EH (cell line): ENCODE measurements at places on chromosomes 12 and 14.

GRCh38 chr12:58420503-58420902 lies 479.1 kb downstream of the ATP23 start:
- peak; percentile 93 for DNase-seq

DNA sequence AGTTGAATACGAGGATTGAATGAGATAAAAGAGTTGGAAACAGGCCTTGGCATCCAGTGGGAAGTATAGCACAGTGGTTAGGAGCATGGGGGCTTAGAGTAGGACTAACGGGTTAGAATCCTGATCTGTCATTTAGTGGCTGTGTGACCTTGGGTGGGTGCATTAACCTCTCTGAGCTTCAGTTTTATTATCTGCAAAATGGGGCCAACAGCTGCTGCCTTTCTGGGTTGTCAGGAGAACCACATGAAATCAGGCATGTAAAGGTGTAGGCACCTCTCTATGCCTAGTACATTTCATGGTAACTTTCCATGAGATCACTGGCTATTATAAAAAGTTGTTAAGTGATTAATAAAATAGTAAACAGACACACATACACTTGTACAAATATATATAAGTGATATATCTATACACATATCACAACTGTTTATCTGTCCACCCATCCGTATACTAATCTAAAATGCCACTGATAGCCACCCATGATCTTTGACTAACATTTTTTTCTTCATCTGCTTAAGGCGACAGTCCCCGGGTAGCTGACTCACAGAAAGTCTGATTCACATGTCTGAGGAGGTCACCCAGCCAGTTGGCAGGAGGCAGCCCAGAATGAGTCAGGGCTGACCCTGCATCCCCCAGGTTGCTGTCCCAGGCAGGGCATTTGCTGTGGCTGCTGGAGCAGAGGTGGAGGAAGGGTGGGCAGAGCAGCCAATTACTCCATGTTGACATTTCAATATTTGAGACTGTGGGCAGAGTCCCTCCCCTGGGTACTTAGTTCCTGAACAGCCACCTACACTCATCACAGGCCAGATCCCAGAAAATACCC lies 125.6 kb upstream of the NOS1 start:
- peak; percentile 50 for DNase-seq

DNA sequence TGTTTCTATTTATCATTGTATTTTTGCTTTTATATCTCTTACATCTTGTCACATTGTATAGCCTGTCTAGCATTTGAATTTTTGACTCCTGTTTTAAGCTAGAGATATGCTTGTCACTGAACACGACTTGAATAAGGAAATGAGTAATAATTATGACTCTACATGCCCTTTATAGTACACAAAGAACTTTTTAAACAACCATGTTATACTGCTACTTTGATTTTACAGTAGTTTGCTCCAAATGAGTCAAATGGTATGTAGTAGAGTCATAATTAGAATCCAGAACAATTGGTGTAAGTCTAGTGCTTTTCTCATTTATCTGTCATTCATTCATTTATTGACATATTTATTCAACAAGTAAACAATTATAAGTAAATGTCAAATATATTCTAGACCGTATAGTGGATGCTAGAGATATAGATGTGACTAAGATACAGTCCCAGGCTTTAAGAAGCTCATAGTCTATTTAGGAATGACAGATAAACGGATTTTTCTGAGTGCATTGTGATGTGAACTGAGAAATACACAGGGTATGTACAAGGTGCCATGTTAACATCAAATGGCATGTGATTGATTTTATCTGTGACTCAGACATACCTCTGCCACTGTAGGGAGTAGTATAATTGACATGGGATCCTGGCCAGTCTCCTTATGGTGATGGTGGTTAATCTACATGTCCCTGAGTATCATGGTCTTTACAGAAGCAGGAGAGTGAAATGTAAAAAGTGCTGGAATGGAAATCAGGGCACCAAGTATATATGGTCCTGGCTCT lies 799.7 kb downstream of the DIO2 start:
- DNase-seq: peak; percentile 58

GRCh38 chr12:90045559-90045958 lies 336.9 kb upstream of the ATP2B1 start:
- peak; percentile 19 for DNase-seq

DNA sequence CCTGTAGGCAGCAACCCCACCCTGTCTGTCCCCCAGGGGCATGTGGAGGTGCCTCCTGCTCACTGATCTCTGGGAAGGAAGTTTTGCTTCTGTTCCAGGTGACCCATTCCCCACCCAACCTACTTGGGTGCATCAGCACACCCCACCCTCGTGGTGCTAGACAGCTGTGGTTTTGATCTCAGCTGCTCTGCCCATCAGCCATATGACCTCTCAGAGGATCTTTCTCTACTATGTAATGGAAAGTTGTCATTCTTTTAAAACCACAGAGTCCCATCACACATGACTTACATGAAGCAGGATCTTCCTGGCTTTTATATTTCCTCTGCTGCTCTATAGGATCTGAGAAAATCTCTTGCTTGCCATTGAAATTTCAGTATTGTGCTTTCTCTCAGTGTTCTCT lies 13.5 kb upstream of the KRT82 start:
- peak; percentile 75 for DNase-seq

GRCh38 chr12:93638095-93638494 lies 39.1 kb upstream of the CRADD start:
- DNase-seq: peak; percentile 69

DNA sequence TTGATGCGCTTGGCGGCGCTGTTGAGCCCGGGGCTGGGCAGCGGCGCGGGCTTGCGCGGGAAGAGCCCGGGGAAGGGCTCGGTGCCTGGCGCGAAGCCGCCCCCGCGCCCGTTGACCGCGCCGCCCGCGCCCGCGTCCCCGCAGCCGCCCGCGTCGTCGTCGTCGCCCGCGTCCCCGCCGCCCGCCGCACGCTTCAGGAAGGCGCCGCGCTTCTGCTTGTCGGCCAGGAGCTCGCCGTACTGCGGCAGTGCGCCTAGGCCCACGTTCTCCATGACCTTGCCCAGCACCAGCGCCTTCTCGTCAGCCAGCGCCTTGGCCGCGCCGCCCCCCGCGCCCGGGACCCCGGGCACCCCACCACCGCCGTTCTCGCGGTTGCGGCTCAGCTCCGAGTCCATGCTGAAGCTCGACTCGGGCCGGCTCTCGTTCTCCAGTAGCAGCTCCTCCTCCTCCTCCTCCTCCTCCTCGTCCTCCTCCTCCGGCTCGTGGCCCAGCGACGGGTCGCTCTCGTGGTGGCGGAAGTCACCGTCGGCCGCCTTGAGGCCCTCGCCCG lies 97.2 kb downstream of the BCL11B start:
- DNase-seq: no peak

GRCh38 chr14:31787377-31787776 lies 226.2 kb downstream of the NUBPL start:
- peak; percentile 9 for DNase-seq

DNA sequence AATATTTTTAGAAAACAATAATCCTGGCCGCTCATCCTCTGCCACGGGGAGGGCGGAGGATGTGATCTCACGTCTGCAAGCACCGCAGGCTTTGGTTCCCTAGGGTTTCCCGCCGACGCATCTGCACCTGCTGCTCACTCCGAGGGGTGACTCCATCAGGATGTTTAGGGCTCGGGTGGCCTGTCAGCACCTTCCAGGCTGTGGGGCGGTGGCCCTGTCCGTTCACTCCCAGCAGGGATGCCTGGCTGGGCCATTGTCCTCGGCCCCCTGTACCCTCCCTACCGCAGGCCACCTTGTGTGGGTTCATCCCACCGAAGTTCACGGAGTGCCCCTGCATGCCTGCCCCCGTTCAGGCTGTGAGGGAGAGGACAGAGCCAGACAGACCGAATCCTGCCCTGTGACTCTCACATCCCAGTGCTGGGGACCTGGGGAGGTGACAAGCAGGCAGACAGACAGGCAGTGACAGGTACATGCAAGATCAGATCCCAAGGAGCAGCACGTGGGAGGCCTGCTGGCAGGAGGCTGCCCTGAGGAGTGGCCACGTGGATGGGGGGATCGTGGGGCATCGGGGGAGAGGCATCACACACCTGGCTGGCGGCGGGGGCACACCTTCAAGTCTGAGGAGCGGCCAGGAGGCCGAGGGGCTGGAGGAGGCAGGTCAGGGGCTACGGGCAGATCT lies 112.6 kb downstream of the ADGRD1 start:
- no peak for DNase-seq

- DNase-seq: no peak
Observed at GRCh38 chr12:46647034-46647433, 178.8 kb downstream of the SLC38A4 start.

DNA sequence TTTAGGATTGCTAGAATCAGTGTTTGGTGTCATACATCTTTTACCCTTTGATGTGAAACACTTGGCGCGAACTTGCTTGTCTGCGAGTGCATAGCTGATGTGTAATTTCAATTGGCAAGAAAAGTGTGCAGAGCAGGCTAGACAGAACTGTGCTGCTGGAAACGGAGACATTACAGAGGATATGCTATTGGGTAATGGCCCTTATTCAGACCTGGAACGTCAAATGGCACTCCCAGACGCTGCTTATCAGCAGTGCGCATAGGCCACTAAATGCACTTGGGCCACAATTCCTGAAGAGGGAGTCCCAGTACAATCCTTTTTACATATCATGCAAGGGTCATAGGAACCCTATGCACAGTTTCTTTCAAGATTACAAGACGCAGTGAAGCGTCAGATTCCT lies 15.7 kb upstream of the SLC10A1 start:
- no peak for DNase-seq

GRCh38 chr12:48512855-48513254 lies 12.6 kb upstream of the OR8S1 start:
- no peak for DNase-seq

DNA sequence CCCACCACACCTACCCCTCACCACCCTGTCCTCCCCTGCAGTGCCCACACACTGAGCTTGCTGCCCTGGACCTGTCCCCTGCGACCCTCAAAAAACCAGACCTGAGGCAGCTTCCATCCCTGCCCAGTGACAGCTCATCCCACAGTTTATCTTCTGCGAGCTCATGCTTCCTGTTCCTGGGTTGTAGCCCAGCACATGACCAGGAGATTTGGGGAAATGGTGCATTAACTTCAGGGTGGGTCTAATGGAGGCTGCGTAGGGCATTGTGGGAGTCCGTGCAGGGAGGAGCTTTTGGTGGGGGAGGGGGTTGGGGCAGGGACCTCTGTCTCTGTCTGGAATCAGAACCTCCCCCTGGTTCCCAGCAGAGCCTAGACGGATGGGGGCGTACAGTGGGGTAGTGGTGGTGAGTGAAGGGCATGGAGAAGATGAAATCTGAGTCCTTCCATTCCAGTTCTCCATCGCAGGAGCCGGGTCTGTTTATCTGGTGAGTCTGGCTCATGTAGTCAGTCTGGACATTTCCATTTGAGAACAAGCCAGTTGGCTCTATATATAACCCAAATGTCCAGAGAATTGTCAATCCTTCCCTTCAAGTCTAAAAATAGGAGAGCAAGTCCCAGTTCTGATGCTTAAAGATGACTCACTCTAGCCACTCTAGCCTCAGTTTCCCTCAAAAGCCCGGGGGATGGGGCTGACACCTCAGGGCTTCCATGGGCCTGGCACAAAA lies 270.9 kb downstream of the CACNA1C start:
- peak; percentile 33 for DNase-seq

- DNase-seq: no peak
Observed at GRCh38 chr12:69008520-69008919, 75.5 kb upstream of the CPM start.

DNA sequence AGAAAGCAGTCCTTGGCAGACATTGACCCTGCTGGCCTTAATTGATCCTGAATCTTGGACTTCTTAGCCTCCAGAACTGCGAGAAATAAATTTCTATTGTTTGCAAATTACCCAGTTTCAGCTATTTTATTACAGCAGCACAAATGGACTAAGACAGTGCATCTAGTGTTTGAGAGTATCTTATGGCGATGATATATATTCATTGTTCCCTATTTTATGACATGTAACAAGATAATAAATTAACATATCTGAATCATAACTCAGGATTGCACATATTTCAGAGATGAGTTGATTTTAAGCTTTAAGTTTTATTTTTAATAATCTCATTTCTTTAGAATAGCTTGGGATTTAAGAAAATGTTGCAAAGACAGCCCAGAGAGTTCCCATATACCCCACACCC lies 167.4 kb upstream of the FOXG1 start:
- no peak for DNase-seq
